ENCODE measurements at places on chromosomes 2 and 18.

GRCh38 chr2:43950383-43951008 is 45.3 kb downstream of the LRPPRC start:
- DNase-seq = no peak

DNA sequence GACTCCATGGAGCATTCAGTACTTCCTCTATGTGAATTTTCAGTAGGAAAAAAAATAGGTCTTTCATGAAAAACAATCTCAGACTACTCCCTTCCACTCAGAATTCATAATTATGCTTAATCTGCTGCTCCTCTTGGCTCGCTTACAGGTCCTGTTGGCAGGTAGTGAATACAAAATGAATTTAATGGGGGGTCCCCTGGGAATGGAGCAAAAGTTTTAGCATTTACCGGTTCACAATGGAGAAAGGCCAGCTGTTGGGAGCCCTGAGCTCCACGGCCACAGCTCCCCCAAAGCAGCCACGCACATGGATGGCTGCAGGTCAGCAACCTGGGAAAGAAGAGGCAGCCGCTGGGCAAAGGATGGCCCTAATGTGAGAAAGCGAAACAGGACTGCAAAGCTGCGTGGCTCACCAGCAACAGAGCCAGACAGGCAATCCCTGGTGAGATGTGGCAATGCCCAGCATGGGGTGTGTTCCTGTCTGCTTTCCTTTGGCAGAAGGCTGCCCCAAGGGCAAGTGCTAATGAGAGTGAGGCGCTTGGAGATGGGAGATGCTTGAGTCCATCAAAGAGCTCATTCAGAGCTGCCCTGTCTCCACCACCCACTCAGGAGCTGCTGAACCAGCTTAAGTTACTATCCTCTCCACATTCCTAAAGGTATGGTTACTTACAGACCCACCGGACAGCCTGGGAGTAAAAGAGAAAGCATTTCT is 447.4 kb downstream of the EPHA4 start:
- no peak for DNase-seq

- DNase-seq = no peak
Measured at GRCh38 chr2:100063459-100063953, 78.9 kb downstream of the AFF3 start.

GRCh38 chr18:78561757-78562510 is 417.7 kb upstream of the SALL3 start:
- no peak for DNase-seq

GRCh38 chr18:76275727-76276313 is 219.2 kb downstream of the ZNF516 start:
- DNase-seq = no peak

DNA sequence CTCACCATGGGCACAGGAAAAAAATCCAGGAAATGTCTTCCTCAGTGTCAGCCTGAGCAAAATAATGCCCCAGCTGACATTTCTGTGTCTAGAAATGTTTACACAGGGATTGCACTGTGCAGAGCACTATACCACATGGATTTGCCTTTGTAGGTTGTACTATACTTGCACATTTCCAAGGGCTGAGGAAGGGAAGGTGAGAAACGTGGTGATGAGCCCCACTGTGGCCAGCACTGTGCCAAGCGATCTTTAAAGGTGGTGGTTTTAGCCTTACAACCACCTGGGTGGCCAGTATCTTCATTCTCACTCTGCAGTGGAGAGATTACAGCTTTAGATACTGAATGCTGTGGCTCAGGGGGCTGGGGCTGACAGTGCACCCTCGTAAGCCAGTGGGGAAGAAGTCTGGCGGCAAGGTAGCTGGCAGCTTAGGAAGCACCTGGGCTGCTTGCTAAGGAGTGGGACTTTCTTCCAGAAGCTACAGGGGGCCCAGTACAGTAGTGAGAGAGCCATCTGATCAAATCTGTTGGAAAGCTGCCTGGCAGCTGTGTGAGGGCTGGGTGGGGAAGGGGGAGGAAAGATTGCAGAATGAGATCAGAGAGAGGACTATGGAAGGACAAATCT is 81.4 kb upstream of the MSH2 start:
- no peak for DNase-seq

DNA sequence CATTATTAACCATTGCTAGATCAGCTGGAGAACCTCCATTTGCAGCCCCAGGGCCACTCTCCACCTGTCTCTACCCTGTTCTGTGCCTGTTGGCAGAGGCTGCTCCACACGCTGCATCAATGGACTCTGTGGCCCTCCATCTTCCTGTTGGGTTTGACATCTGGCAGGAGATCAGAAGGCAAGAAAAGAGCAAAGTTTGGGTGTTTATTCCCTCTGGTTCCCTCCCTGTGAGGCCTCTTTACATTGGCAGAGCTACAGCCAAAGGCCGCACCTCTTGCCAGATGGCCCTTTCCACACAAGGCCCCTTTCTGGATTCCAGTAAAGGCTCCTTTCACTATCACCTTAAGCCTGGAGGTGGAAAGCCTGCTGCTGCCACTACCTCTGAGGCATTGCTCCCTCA is 110.9 kb upstream of the RND3 start:
- no peak for DNase-seq

- no peak for DNase-seq
Measured at GRCh38 chr2:71992036-71992435, 155.6 kb downstream of the CYP26B1 start.

- DNase-seq = no peak
Measured at GRCh38 chr2:201269764-201270163, 9.4 kb downstream of the CASP8 start.

- no peak for DNase-seq
Measured at GRCh38 chr2:46275995-46276394, 21.2 kb upstream of the EPAS1 start.

DNA sequence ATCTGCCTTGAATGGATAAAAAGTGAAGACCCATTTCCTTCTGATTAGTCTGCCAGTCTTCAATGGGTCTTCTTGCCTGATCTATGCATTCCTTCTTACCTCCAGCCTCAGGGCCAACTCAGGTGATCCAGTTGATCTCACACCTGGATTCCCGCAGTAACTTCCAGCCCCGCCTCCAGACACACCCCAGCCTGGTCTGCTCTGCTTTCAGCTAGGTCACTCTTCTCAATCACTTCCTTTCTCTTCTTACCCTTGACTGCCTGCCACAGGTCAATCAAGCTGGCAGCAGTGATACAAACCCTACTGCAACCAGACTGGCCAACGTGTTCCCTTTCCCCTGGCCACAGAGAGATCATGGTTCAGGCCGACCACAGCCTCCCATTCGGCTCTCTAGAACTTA is 263.6 kb downstream of the ZNF516 start:
- DNase-seq = no peak

DNA sequence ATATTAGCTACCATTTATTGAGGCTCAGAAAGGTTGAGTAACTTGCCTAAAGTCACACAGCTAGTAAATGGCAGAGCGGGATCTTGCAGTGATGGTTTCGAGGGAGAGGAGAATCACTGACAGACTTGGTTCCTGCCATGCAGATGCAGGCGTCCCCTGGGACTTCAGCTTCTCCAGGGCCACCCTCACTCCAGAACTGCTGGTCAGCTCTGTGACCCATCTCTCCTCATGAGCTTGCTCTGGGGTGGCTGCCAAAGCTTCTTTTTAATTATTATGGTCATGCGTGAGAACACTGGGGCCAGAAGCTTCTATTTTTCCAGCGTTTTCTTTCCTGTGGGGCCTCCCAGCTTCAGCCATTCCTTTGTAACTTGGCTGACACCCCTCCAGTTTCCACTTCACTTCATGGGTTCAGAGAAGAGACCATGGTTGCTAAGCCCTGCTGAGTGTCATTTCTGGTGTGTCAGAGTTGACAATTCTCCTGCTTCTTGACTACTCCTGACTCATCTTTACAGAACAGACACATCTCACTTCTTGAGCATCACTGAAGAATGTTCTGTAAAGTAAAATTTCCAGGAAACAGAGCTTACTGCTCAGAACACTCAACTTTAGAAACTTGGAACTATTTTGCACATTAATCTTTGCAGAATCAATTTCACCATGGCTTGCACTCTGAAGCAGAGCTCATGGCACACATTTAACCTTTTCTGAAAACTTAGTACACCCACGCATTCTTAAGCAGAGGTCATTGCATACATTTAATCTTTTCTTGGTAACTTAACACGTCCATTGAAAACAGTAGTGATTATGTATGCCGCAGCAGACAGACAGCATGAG is 70.4 kb downstream of the IL1R2 start:
- DNase-seq = no peak

GRCh38 chr2:196466581-196466980 is 172.9 kb upstream of the CCDC150 start:
- no peak for DNase-seq

GRCh38 chr2:102940684-102941083 is 178.9 kb downstream of the TMEM182 start:
- no peak for DNase-seq

- no peak for DNase-seq
Measured at GRCh38 chr2:219567791-219568361, 3.5 kb downstream of the OBSL1 start.

GRCh38 chr18:48592540-48593171 is 53.8 kb downstream of the CTIF start:
- DNase-seq = no peak

DNA sequence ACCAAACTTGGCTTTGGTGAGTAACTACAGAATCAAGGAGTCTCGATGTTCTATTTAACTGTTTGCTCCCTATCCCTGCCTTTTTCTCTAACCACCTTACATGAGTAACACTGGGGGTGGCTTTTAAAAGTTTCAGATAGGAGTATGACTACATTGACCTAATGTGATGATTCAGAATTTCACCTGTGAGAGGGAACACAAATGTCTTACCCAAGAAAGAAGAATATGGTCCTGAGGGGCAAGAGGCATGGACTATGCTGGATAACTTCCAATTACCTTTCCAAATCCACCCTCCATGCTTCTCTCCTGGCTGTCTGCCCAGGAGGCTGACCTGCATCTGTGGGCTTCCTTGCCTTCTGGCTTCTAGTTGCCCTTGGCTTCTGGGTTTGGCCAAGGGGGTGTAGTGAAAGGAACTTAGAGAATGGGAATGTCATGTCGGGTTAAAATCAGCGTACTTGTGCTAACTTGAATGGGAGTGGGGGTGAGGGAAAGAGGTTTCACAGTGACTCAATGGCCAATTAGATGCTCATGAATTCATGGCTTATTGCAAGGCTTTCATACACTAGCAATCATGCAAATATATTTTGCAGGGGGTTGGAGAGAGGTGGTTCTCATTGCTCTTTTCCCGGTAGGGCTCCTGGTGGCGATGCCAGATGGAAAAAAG is 5.3 kb upstream of the IL36G start:
- DNase-seq = no peak

- DNase-seq = no peak
Measured at GRCh38 chr2:152473151-152473857, 138.3 kb downstream of the FMNL2 start.

GRCh38 chr18:44181951-44182747 is 498.5 kb upstream of the SETBP1 start:
- no peak for DNase-seq

GRCh38 chr2:609881-610280 is 67.3 kb downstream of the TMEM18 start:
- DNase-seq = no peak

GRCh38 chr2:128442891-128443302 is 124.2 kb upstream of the HS6ST1 start:
- no peak for DNase-seq

DNA sequence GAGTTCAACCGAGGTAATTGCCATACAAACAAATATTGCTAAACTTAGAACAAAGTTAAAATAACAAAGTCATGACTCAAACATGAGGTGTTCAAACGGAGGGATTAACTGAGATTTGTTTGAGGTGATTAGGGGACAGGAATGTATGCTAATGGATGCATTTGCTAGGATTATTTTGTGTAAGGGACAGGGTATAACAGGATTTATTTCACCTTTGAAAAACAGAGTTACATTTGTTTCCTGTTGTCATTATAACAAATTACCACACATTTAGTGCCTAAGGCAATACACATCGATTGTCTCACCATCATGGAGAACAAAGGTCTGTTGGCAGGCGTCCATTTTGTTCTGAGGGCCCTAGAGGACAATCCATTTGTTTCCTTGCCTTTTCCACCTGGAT is 304.3 kb upstream of the CNTNAP5 start:
- DNase-seq = no peak

DNA sequence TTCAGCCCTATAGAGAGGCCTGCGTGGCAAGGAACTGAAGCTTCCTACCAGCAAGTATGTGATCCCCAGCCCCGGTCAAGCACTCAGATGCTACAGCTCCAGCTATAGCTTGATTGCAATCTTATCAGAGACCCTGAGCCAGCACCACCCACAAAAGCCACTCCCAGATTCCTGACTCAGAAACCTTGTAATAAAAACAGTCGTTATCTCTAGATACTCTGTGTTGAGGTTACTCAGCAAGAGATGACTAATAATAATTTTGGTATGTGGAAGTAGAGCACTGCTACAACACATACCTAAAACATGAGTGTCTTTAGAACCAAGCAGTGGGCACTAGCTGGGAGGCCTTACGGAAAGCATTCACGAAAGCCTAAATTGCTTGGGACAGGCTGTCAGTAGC is 216.9 kb downstream of the UXS1 start:
- no peak for DNase-seq

DNA sequence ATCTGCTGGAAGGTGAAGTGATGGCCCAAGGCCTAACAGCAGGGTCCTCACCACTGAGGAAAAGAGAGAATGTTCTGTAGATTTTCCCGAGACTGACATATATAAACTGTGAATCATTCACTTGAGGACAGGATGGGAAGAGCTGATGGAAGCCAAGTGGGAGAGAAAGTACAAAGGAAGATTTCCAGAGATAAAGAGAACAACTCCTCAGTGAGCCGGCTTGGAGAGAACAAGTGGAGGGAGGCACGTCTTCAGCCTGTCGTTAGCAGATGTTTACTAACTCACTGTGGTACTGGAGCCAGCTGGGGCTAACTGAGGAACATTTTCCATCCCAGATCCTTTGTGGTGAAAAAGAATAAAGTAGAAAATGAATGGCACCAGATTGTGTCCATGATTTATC is 552.9 kb upstream of the TNP1 start:
- DNase-seq = no peak

DNA sequence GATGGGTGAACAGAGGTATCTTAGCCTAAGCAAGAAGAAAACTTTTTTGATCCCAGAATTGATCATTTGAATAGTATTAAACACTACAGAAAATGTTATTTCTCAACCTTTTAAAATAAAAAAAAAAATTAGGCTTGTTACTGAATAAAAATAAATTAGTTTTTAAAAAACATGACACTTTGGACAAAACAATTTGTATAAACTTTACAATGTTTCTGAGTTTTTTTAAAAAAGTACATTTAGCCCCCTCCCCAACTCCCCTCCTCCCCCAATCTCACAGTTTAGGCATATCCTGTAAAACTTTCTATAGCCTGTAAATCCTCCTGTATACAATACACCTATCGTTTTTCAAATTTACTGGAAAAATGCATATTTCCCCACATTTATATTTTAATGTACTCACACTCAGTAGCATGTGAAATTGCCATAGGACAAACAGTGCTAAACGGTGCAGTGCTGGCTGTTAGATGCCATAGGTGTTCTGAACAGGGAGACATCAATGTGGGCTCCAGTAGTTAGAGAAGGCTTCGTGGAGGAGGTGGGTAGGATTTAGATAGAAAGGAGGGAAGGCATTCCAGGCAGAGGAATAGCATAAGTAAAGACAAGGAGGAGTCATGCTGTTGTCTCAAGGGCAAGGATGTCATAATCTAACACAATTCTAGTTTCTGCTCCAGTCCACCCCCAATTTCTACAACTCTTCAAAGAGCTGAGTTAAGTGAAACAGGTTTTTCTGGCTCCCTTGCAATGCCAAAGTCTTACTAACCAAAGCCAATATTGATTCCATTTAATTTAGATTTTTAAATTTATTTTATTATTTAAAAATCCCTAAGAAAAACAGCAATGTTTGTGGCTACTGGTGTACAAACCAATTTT is 50.9 kb downstream of the SP3 start:
- DNase-seq = no peak

Data from cortex of kidney (tissue), 1 donor.